ENCODE measurements at places on chromosomes 7 and 10. TPM values are rescaled to one million over a fixed set of nuclear protein-coding genes. Genes with fewer than 3 reads are reported as not detected.
A peak's percentile ranks its signal among the peaks of the same experiment; 100 is the strongest.

Gene ERVW-1
- total RNA-seq: not detected

Gene TUBAL3
- 1.0 TPM for total RNA-seq

Gene PNLIPRP3
- total RNA-seq: 1.0 TPM

Gene SPOCK2
- 3.0 TPM for total RNA-seq

Gene MUC3A
- 1.9 TPM for total RNA-seq

DNA sequence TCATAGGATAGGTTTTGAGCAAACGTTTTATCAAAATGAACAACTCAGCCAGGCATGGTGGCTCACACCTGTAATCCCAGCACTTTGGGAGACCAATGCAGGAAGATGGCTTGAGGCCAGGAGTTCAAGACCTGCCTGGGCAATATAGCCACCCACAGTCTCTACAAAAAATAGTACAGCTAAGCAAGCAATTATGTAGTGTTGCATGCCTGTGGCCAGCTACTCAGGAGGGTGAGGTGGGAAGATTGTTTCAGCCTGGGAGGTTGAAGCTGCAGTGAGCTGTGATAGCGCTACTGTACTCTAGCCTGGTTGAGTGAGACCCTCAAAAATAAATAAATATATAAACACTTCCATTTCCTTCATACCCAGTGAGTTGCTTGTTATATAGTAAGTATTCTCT is 67.1 kb downstream of the LSMEM1 start:
- DNase-seq: no peak

DNA sequence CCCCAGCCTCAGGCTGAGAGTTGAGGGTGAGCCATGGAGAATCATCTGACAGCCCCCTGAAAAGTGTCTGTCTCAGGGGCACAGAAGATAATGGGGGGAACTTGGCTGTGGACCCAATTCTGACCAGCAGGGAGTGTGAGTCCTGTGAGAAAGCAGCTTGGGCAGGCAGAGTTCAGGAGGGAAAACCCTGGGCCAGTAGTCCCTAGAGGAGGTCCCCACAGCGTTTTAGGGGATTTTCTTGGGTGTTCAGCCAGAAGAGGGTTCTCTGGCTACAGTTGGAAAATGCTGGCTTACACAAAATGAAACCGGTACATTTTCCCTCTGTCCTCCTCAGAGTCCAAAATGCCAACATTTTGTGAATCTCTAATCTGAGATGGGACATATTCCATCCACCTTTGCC is 35.8 kb upstream of the TRIM8 start:
- no peak for DNase-seq

- DNase-seq: no peak
Measured at GRCh38 chr7:147640821-147641220, 949.7 kb upstream of the C7orf33 start.

GRCh38 chr7:31271641-31272405 is 68.7 kb downstream of the NEUROD6 start:
- DNase-seq: no peak

- DNase-seq: no peak
Measured at GRCh38 chr7:84354866-84355265, 160.3 kb upstream of the SEMA3A start.

DNA sequence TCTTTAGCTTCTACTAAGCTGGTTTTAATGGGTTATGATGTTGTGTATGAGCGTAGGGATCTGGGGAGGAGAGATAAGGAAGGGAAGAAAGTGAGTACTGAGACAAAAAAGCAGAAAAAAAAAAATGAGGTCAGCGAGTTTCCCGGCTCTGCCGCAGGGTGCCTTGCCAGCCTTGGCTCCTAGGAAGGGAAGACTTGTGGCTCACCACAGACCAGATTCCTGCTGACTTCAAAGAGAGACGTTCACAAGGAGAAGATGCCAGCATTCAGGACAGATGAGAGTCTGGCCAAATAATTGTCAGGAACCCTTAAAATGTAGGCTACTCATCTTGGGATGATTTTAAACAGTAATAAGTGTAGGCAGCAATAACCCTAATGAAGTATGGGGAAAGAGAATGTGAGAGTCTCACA is 11.4 kb upstream of the FAS start:
- peak; percentile 22 for DNase-seq

Data from hepatocyte (in vitro differentiated cells).